ENCODE measurements at places on chromosomes 16 and 17. TPM values are rescaled to one million over a fixed set of nuclear protein-coding genes. Genes with fewer than 3 reads are reported as not detected.

ANKRD40 gene
- 47.0 TPM for total RNA-seq

PDIA2 gene
- not detected for total RNA-seq

CLEC18C gene
- 0.47 TPM for total RNA-seq

ZP2 gene
- total RNA-seq, result not detected

ABCA3 gene
- total RNA-seq, result 10.0 TPM

SLC16A5 gene
- total RNA-seq, result 7.2 TPM

TBC1D3C gene
- 0.20 TPM for total RNA-seq

KCNJ2 gene
- not detected for total RNA-seq

GPR179 gene
- not detected for total RNA-seq

SETD6 gene
- total RNA-seq, result 32.1 TPM

FZD2 gene
- total RNA-seq, result not detected

TTLL6 gene
- not detected for total RNA-seq

KIF1C gene
- total RNA-seq, result 68.4 TPM

PRSS53 gene
- 3.1 TPM for total RNA-seq

ABCC6 gene
- not detected for total RNA-seq

KRTAP2-3 gene
- total RNA-seq, result not detected

HIRIP3 gene
- total RNA-seq, result 50.1 TPM

PRDM7 gene
- not detected for total RNA-seq

TNFRSF17 gene
- not detected for total RNA-seq

KRTAP2-2 gene
- not detected for total RNA-seq

PRR11 gene
- 29.4 TPM for total RNA-seq

CORO1A gene
- 819 TPM for total RNA-seq

AFMID gene
- total RNA-seq, result 26.2 TPM

SLC47A1 gene
- 0.26 TPM for total RNA-seq

GCGR gene
- total RNA-seq, result not detected

WIPF2 gene
- 27.6 TPM for total RNA-seq

TTC19 gene
- total RNA-seq, result 38.0 TPM

SLC7A5 gene
- 469 TPM for total RNA-seq

CD300LG gene
- total RNA-seq, result not detected

CD300A gene
- 10.4 TPM for total RNA-seq

ALOX15B gene
- total RNA-seq, result not detected

LRRC37A gene
- total RNA-seq, result 2.6 TPM

WNK4 gene
- total RNA-seq, result 0.29 TPM

KRT33B gene
- not detected for total RNA-seq
